Activated naive CD4-positive, alpha-beta T cell treated with Interleukin-2 at 50 U/mL for 16 hours (primary cell): ENCODE measurements at places on chromosomes 1 and 21.

DNA sequence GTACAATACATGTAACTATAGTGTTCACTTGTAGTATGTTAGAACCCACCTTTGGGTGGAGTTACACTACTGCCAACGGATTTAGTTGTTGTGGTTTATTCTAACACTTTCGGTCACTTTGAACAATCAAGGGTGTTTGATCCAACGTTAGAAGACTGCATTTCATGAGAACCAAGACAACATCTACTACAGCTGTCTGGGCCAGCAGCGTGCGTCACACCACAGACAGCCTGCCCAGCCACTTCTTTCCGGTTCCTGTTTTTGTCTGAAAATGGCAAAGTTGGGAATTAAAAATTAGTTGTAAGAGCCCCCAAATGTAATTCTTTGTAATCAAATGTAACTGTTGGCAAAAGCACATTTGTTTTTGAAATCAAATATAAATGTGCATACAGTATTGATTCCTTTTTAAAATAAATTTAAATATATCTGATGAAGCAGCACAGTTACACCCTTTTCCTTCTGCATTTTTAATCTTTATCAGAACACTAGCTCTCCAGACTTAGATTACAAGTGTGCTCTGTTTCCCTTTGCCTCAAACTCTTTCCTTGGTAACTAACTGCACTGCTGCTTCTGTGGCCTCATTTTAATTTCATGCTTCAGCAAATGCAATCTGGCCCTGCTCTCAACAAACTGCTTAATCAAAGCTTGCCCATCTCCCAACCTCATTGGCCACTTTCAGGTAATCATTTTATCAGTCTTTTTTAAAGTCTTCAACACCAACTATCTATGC lies 86.6 kb upstream of the DPH5 start:
- DNase-seq = peak; percentile 58

GRCh38 chr21:14533499-14534428 lies 12.4 kb downstream of the SAMSN1 start:
- DNase-seq = peak; percentile 39

DNA sequence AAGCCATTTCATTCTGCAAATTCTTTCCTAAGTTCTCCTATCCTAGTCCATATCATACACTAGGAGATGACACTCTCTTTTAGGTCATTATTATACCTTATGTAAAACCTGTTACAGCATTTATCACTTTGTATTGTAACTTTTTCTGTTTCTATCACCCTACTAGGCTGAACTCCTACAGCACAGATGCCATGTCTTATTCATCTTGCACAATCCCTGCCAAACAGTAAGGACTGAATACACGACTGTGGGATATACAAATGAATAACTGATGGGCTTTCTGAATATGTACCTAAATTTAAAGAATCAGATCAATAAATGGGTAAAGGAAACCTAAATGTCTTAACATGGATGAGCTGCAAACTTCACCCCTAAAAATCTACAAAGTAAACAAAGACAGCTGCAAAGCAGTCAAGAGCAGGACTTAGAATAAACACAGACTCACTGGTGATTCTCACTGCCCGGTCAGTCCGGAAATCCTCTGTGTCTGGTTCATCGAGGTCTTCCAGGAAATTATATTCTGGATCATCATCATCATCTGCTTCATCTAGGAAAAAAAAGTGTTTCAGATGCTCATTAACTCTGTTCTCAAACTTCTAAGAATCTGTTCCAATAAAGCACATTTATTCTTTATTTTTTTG lies 62.3 kb downstream of the GON4L start:
- no peak for DNase-seq

DNA sequence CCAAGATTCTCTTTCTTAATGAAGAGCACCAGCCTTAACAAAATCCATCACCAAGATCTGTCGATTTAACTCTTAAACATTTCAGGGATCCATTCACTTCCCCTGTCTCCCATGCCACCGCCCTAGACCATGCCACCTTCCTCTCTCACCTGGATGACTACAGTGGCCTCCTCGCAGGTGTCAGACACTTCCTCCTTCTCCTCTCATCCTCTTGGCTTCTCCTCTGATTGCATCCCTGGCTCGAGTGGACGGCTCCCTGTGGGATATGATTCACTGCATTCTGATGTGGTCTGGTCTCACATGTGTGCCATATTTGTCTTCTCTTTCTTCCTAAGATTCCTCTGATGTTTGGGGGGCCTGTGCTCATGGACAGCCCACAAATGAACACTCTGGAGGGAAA lies 66.4 kb upstream of the KLHDC7A start:
- no peak for DNase-seq

- DNase-seq = no peak
Measured at GRCh38 chr1:48214820-48215219, 7.7 kb upstream of the SLC5A9 start.

DNA sequence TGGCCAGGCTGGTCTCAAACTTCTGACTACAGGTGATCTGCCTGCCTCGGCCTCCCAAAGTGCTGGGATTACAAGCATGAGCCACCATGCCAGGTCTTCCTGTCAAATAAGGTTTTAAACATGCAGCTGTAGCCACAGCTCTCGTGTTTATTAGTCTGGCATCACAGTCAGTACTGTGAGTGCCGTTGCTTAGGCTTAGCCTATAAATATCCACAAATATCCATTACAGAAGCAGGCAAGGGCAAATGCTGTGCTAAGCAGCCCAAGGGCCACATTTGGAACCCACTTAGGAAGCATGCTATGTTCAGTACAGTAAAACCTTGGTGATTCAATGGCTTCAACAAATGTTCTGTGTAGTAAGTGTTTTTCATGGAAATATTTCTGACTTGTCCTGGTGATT lies 75.9 kb downstream of the KIF1B start:
- DNase-seq = no peak

GRCh38 chr1:29708381-29708780 lies 472.1 kb downstream of the PTPRU start:
- DNase-seq = no peak

GRCh38 chr1:86395751-86396497 lies at the start of gene ODF2L:
ODF2L (minus strand) TSS chr1:86396323; CDS start chr1:86387027, 9,296 bp downstream.
- peak; percentile 90 for DNase-seq

DNA sequence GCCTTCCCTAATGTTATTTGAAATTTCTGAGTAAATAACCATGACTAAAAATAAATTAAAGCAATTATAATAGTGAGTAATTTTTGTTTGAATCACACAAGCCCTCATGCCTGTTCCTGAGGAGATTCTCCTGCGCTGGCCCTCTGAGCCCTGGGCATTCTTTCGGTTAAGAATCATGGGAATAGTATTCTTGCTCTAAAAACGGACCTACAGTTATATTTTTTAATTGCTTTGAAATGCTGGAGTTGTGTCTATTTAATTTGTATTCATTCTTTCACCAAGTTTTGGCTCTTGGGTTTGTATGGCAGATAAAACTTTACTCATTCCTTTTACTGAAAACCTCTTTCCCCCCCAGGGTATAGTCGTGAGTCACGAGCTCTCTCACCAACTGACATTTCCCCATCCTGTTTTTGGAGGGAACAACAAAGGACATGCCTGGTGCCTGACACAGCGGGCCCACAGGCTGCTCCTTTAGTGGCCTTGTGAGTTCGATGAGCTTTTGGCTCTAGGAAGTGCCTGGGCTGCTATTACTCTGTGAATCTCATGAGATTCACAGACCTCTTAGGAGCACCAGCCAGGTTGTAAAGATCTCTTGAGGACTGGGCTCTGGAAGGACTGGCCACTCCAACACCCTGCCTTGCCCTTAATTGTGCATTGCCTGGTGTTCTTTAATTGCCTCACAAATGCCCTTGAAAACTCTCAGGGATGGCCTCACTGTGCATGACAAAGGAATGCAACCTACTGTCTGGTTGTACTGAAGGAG lies 58.6 kb downstream of the DDR2 start:
- DNase-seq = no peak

DNA sequence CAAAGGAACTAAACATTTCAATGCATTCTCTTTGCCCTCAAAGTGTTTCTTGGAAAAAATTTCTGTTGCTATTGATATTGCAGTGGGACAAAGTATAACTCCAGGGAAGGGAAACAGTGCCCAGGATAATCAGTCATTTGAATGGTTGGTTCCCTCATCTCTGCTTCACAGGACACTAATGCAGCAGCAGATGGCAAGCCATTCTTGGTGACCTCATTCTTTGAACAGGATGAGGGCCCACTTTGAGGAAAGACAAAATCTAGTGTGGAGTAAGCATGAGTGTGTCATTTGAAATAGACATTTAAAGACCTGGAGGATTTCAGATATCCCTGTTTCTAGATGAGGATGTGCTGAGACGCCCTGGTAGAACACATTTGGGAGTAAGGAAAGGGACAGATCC lies 32.3 kb downstream of the CHRM3 start:
- no peak for DNase-seq

DNA sequence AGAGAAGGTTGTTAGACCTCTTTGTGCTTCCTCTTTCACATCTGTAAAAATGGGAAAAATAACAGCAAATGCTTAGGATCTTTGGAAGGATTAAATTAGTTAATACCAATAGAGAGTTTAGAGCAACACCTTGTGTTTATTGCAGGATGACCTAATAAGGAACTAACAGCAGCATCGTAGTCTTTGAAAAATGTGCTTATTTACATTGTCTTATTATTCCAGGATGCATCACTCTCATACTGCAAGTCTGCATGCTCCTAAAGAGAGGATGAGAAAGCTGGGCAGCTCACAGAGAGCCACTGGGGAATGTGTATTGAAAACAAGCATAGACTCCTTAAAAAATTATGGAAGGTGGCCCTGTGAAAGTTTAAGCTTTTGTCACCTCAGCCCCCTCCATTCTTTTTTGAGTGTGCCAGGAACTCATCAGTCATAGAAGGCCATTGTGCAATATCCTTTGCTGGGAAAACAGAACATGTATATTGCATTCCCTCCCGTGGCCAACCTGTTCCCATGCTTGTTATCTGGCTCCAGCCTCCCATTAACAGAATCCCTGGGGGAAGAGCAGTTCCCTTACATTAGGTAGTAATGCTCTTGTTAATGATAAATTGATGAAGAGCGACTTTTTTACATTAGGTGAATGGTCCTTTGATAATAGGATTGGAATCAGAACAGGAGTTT lies 180.7 kb downstream of the ZNF326 start:
- no peak for DNase-seq

- no peak for DNase-seq
Measured at GRCh38 chr1:87402241-87403002, 73.7 kb downstream of the LMO4 start.

DNA sequence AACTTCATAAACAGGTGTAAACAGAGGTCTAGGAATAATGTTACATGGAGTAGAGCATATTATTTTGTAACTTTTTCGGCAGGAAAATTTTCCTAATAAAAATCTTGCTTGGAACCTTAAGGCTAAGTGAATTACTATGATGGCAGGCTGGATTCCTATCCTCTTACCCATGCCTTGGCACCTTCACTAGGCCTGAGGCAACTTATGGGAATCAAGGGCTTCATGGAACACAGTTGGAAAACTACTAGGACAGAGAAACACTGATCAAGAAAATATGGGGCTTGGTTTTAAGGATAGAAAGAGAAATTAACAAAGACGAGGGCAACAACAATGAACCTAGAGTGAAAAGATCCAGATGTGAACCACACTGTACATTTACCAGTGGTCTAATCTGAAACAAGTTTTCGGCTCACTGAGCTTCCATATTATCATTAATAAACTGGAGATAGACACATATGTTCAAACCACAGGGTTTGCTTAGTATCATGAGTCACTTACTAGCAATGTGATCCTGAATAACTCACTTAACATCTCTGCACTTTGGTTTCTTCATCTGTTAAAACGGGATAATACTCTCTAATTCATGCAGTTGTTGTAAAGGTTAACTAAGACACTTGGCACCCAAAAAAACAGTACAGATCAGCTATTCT lies 68.5 kb downstream of the GPATCH2 start:
- DNase-seq = no peak

GRCh38 chr1:157988002-157988401 lies 5.4 kb upstream of the KIRREL1 start:
- no peak for DNase-seq

GRCh38 chr1:78972723-78973122 lies 33.8 kb downstream of the ADGRL4 start:
- no peak for DNase-seq

- no peak for DNase-seq
Measured at GRCh38 chr1:206545351-206545750, 38.0 kb downstream of the RASSF5 start.

DNA sequence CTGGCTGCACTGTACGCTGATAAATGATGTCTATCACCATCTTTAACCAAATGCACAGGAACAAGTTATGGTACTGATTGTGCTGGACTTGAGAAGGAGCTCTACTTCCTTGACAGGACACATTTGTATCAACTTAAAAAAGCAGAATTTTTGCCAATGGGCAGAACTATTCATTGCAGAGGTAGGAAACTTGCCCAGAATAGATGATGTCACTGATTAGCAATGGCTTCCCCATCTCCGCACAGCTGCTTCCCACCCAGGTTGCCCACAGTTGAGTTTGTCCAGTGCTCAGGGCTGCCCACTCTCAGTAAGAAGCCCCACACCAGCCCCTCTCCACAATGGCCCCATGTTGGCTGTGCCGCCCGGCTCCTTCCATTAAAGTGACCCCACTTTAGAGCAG lies 33.4 kb downstream of the CAPN2 start:
- no peak for DNase-seq

GRCh38 chr1:173861731-173862145 lies 6.1 kb downstream of the GAS5 start:
- peak; percentile 13 for DNase-seq

GRCh38 chr1:55820501-55820900 lies 605.3 kb upstream of the USP24 start:
- no peak for DNase-seq

- peak; percentile 92 for DNase-seq
Measured at GRCh38 chr1:154335025-154335714, 9.8 kb downstream of the ATP8B2 start.

DNA sequence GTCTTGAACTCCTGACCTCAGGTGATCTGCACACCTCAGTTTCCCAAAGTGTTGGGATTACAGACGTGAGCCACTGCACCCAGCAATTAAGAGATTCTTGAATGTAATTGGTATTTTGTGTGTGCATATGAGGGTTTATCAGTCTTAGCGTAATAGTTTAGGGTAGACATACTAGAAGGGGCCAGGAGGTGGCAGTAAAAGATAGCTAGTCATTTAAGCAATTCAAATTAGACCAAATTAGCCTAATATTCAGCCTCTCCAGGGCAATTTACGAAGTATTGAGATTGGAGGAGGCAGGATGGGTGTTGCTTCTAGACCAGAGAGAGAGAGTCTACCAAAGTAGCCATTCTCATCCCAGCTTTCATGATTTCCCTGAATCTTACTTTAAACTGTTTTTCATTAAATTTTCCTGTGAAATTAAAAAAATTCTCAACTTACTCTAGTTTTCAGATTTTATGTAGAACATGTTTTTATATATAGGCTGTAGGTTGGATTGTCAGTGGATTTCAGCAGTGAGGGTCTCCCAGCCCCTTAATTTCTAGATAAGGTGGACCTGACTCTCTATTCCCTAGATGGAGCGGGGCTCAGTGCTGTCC lies 119.7 kb downstream of the HHAT start:
- DNase-seq = no peak
